ENCODE measurements at places on chromosomes 6 and 20. TPM values are rescaled to one million over a fixed set of nuclear protein-coding genes. Genes with fewer than 3 reads are reported as not detected.

The FKBP1C gene
- polyA plus RNA-seq = 1.7 TPM

The SCGN gene
- polyA plus RNA-seq = 0.09 TPM

The PRICKLE4 gene
- polyA plus RNA-seq = 3.7 TPM

The NRN1 gene
- 22.7 TPM for polyA plus RNA-seq

The CLIC1 gene
- polyA plus RNA-seq = 303 TPM

The C6orf52 gene
- polyA plus RNA-seq = 0.57 TPM

The ALDH8A1 gene
- polyA plus RNA-seq = 0.60 TPM

The SLC17A5 gene
- polyA plus RNA-seq = 8.5 TPM

The SSTR4 gene
- 0.06 TPM for polyA plus RNA-seq

The MATN4 gene
- polyA plus RNA-seq = 0.58 TPM

The HLA-E gene
- polyA plus RNA-seq = 564 TPM

The FABP7 gene
- polyA plus RNA-seq = not detected

The GTSF1L gene
- polyA plus RNA-seq = not detected

The PREX1 gene
- polyA plus RNA-seq = 12.6 TPM

The SLPI gene
- polyA plus RNA-seq = 1,815 TPM

The BPIFB1 gene
- polyA plus RNA-seq = not detected

The GPR6 gene
- not detected for polyA plus RNA-seq

The TNFRSF6B gene
- 35.6 TPM for polyA plus RNA-seq

The SIRPD gene
- 0.53 TPM for polyA plus RNA-seq

The KCNQ5 gene
- polyA plus RNA-seq = 1.8 TPM

The PRSS35 gene
- 1.3 TPM for polyA plus RNA-seq

The KCNQ2 gene
- 0.14 TPM for polyA plus RNA-seq

The RNF114 gene
- 52.2 TPM for polyA plus RNA-seq

The TTI1 gene
- polyA plus RNA-seq = 13.3 TPM

The NAPB gene
- polyA plus RNA-seq = 9.7 TPM

The STX11 gene
- polyA plus RNA-seq = 4.4 TPM

The SALL4 gene
- 0.06 TPM for polyA plus RNA-seq

The MCHR2 gene
- not detected for polyA plus RNA-seq

The TAF4 gene
- polyA plus RNA-seq = 9.9 TPM

The CLPSL2 gene
- polyA plus RNA-seq = not detected

The OLIG3 gene
- not detected for polyA plus RNA-seq

The SLC26A8 gene
- 0.09 TPM for polyA plus RNA-seq

The SKIC2 gene
- polyA plus RNA-seq = 48.8 TPM

The SPINT3 gene
- not detected for polyA plus RNA-seq

The LIN28B gene
- polyA plus RNA-seq = not detected
